ENCODE measurements at places on chromosomes 4 and X. TPM values are rescaled to one million over a fixed set of nuclear protein-coding genes. Genes with fewer than 3 reads are reported as not detected.

GRCh38 chrX:146189371-146189770 lies 371.7 kb downstream of the SLITRK2 start:
- DNase-seq, result no peak

DNA sequence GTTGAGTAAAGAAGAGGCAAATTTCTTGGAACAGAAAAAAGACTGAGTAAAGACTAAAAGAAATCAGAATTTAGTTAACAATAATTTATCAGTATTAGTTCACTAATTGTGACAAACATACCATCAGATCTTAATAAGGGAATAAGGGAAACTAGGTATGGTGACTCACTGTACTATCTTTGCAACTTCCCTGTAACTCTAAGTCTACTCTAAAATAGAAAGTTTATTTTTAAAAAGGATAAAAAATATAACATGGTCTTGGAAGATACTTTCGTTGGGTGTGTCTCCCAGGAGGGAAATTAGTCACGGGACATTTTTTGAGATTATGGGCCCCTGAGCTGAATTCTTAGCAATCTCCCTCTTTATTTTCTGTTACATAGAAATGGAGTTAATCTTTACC lies 97.3 kb downstream of the EMCN start:
- DNase-seq, result peak; percentile 2

GRCh38 chrX:42490111-42490510 lies 287.9 kb downstream of the PPP1R2C start:
- DNase-seq, result no peak

DNA sequence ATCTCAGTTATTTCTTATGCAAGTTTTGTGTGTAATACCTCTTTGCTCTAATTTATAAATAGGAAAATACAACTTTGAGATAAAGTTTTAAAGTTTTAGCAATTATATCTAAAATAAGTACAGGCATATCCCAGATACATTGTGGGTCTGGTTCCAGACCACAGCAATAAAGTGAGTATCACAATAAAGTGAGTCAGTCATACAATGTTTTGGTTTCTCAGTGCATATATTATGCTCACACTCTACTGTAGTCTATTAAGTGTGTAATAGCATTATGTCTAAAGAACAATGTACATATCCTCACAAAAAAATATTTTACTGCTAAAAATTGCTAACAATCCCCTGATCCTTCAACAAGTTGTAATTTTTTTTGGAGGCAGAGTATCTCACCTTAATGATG lies 49.2 kb downstream of the ANAPC10 start:
- DNase-seq, result no peak

Gene IBSP
- not detected for total RNA-seq
